ENCODE measurements at places on chromosomes 3 and 15.

- no peak for DNase-seq
Measured at GRCh38 chr3:116084999-116085791, 360.1 kb downstream of the LSAMP start.

- DNase-seq, result no peak
Measured at GRCh38 chr3:139715166-139715565, 37.4 kb upstream of the NMNAT3 start.

DNA sequence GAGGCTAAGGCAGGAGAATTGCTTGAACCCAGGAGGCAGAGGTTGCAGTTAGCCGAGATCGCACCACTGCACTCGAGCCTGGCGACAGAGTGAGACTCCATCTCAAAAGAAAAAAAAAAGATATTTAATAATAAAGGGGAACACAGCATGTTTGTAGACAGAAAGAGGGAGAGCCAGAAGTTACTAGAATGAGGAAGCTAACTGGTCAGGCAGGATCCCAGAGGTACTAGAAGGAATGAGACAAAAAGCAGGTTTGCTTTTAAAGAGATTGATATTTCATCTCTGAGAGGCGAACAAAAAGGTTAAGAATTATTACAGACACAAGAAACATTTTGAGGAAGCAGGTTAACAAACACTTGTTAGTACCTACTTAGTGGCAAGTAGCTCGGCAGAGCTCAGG, 9.2 kb downstream of the CD200R1 start:
- no peak for DNase-seq

GRCh38 chr3:5309171-5309570, 121.7 kb downstream of the EDEM1 start:
- DNase-seq, result no peak

GRCh38 chr3:32224016-32224516, 14.4 kb upstream of the CMTM8 start:
- DNase-seq, result no peak

DNA sequence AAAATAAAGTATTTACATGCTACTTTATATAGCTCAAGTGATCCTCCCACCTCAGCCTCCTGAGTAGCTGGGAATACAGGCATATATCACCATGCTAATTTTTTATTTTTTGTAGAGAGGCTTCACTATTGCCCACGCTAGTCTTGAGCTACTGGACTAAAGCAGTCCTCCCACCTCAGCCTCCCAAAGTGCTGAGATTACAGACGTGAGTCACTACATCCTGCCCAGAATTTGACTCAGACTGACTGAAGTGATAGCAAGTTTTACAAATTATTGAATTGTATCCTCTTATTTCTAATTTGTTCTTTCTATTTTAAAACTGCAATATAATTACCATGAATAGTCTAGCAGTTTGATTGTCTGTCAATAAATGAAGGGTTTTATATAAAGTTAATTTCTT, 210.3 kb upstream of the CGNL1 start:
- DNase-seq, result no peak

DNA sequence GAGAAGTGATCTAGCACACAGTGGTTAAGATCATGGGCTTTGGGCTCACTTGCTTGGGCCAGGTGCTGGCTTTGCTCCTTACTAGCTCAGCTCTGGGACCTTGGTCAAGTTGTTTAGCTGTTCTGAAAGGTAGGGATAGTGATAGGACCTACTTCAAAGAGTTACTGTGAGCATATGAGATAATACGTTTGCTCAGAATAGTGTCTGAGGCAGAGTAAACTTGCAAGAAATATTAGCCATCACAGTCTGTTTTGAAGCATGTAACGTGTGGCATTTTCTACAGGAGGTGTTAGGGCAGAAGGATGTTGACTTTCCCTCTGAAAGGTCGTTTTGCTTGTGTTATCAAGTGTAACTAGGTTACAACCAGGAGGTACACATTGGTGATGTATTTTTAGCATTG, 34.5 kb upstream of the NFKBIZ start:
- DNase-seq, result no peak

DNA sequence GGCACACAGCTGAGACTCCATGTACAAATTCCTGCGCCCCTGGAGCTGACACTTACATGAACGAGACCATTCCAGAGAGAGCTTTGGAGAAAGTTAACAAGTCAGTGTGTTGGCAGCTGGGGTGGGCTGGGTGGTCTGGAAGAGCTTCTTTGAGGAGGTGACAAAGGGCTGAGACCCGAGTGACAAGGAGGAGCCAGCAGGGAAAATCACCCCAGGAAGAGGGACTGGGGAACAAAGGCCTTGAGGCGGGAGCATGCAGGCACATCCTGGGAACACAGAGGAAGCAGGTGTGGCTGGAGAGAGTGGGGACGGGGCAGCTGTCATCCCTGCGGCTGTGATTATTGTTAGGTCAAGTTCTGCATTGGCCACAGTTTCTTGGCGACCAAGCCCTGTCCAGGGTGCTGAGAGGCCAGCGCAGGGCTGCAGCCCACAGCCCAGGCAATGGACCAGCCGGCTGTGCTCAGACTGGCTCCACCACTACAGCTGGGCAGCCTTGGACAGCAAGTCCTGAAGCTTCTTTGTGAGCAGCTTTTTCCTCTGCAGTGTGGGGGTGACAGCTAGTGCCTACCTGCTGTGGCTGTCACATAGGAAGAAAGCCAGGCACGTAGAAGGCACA, 34.2 kb upstream of the PRR23E start:
- no peak for DNase-seq

DNA sequence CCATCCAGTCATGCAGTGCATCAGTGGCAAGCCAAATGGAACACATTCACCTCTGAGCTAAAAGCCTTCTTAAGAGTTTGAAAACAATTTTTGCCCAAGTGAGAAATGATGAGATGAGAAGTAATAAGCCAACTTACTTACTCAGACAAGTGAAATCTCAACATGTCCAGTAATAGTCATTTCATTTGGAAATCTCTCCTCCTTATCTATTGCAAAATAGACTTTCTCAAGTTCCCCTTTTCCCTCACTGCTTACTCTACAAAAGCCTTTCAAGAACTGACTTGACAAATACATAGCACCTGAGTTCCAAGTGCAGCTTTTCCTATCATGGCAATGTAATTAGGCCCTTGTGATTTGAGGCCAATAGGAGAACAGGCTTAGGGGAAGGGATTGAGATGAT, 282.3 kb downstream of the SLC9A9 start:
- no peak for DNase-seq

All from NCI-H2107 (cell line).